ENCODE measurements at places on chromosomes 16 and 17. TPM values are rescaled to one million over a fixed set of nuclear protein-coding genes. Genes with fewer than 3 reads are reported as not detected.

PSMC5 gene
- 110 TPM for total RNA-seq

TMEM238L gene
- not detected for total RNA-seq

DCTPP1 gene
- 47.1 TPM for total RNA-seq

KRT33B gene
- not detected for total RNA-seq

PLEKHG4 gene
- total RNA-seq, result 1.8 TPM

ADAMTS18 gene
- 0.03 TPM for total RNA-seq

DNAI2 gene
- total RNA-seq, result not detected

GNAO1 gene
- 0.05 TPM for total RNA-seq

WFIKKN1 gene
- 0.14 TPM for total RNA-seq

ZDHHC1 gene
- total RNA-seq, result 2.6 TPM

PIK3R6 gene
- total RNA-seq, result not detected

LPO gene
- total RNA-seq, result not detected

- no peak for DNase-seq
These were observed 1847.5 kb downstream of the TP53TG3F start for GRCh38 chr16:35306915-35307314.

DNA sequence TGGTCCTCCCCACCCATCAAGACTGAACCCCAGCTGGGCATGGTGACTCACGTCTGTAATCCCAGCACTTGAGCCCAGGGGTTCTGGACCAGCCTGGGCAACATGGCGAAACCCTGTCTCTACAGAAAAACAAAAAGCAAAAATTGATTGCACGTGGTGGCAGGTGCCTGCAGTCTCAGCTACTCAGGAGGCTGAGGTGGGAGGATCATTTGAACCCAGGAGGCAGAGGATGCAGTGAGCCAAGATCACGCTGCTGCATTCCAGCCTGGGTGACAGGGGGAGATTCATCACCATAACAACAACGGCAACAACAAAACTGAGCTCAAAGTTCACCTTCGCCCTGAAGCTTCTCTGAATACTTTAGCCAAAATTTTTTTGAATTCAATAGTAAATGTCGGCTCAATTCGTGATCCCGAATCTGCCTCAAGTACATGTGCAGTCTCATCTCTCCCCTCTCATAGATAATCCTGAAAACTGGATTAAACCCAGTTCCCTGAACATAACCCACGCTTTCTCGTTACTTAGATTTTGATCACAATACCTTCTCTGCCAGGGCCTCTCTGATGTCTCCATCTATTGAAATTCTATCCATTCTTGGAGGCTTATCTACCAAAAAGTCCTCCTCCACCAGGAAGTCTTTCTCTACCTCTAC is 13.5 kb upstream of the MYH10 start:
- no peak for DNase-seq

DNA sequence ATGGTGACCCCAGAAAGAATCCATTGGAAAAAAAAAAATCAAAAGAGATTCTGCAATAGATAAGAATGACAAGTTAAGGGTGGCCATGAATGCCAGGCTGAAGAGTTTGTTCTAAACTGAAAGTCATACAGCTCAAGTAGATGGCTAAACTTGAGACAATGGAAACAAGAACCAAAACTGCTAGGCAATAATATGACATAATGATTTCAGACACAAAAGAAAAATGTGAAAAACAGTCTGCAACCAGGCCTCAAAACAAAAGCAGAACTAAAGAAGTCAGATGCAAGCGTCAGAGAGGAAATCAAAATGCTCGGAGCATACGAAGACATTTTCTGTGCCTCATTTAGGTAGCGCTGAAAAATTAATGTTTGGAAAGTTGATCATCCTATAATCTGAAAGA is 54.4 kb upstream of the YPEL2 start:
- no peak for DNase-seq

DNA sequence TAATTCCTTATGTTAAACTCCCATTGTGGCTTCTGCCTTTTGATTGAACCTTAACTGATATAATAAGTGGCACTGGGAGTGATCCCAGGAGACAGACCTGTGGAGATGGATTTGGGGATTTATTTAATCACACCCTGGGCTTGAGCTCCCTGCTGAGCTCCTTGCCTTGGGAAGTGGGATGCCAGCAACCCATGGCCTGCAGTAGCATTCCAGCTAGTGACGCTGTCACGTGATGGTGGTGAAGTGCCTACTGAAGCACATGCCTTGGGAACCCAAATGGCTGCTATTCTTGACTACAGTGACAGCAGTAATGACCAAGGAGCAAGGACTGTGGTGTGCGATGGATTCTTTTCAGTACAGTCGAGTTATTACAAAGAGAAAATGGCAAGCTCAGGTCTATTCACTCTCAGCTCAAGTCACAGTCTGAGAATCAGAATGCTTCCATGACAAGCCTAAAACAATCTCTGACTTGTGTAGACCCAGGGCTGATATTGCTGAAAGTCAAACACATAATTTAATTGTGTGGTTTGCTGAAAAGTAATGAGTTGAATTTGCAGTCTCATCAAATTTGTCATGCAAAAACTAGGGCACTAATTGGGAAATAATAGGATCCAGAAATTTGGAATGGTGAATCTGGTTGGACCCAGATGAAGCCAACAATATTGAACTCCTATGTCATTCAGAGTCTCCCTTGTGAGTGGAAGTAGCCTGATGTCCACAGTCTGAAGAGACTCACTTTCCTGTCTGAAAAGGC is 47.1 kb downstream of the BCL7C start:
- DNase-seq, result no peak

DNA sequence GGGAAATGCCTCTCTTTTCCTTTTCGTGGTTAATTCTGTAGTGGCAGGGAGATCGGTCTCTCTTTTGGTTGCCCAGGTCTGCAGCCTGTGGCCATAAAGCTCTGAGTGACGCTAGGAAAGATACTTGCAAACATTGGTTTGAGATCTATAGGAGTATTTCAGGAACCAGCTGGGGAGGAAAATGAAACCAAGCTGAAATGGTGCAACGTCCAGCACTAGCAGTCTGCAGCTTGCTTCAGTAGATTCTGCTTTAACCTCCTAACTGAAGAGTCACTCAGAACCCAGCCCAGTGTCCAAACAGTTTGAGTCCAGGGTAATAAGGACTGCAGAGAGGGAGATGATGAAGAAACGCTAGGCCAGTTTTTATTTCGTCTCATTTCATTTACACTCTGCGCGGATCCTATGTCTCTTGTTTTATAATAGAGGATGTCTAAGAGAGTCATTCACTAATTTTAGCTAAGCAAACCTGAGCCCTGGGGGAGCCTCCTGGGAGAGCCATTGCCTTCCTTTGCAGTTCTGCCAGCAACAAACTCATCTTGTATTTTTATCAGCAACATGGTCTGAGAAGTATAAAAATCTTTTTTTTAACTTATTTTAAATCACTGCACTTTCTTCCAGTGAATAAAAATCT is 12.0 kb downstream of the SP2 start:
- no peak for DNase-seq

GRCh38 chr17:62388856-62389255 is 8.5 kb downstream of the EFCAB3 start:
- DNase-seq, result no peak

GRCh38 chr17:76867578-76868175 is 527 bp upstream of the MGAT5B start:
- peak; percentile 87 for DNase-seq

DNA sequence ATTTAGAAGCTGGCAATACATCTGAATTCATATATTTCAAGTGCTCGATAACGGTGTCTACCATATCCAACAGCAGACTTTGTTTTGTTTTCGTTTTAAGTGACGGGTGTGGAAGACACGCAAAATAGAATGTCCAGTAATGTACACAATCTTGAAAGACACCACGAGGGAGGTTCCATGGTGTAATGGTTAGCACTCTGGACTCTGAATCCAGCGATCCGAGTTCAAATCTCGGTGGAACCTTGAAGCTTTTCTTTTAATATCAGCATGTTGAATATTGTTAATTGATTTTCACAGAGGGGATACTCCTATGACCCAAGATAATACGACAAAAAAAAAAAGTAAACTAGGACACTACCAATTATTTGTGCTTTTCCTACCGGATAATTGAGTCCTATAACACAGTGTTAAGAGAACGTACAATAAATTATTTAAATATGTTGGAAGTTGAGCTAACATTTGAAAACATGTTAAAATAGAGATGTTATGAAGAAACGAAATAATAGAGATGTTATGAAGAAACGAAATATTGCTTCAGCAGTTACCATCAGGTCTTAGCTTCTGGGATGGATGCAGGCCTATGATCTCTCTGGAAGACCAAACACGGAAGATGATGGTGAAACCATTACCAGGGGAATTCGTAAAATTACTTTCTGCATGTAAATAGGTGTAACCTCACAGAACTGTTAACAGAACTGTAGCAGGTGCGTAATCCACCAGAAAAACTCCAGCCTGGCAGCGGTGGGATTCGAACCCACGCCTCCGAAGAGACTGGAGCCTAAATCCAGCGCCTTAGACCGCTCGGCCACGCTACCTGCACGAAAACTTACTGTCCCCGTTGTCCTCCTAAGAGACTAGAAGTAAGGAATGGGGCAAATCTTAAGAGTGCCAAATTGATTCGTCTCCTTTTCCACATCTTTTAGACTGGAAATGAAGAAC is 1.5 kb upstream of the ALOXE3 start:
- DNase-seq, result peak; percentile 93

GRCh38 chr16:4172070-4172469 is 55.8 kb upstream of the ADCY9 start:
- no peak for DNase-seq

DNA sequence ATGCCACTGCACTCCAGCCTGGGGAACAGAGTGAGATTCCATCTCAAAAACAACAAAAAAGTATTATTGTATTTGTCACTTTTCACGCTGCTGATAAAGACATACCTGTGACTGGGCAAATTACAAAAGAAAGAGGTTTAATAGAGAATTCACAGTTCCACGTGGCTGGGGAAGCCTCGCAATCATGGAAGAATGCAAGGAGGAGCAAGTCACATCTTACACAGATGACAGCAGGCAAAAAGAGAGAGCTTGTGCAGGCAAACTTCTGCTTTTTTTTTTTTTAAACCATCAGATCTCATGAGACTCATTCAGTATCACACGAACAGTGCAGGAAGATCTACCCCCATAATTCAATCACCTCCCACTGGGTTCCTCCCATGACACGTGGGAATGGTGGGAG is 41.5 kb upstream of the ETV4 start:
- DNase-seq, result no peak

- peak; percentile 47 for DNase-seq
These were observed 77.2 kb upstream of the CLEC3A start for GRCh38 chr16:77945126-77945525.

- DNase-seq, result no peak
These were observed 44.7 kb downstream of the CDH1 start for GRCh38 chr16:68781784-68782183.

DNA sequence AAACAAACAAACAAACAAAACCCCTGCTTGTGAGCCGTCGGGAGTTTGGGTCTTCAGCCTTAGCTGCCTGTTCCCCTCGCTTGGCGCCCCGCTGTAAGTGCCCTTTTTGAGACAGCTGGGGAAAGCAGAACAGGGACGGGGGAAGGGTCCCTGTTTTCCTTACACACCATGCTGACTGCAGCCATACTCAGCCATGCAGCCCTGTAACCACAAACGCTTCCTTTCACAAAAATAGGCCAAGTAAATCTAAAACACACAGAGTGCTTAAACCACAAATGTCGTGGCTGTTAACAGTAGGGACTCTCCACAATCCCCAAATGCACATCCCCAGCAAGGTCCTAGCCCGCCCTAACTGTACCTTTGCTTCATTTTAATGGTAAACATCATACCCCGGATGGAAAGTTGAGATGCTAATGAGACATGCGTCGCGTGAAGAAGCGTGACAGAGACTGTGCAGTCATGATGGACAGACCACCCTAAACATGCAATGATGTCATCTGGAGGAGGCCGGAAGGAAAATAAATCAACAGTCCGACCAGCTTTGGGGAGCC is 129.9 kb downstream of the MGAT5B start:
- peak; percentile 7 for DNase-seq

- no peak for DNase-seq
These were observed 446.2 kb downstream of the XYLT1 start for GRCh38 chr16:17024514-17024913.

DNA sequence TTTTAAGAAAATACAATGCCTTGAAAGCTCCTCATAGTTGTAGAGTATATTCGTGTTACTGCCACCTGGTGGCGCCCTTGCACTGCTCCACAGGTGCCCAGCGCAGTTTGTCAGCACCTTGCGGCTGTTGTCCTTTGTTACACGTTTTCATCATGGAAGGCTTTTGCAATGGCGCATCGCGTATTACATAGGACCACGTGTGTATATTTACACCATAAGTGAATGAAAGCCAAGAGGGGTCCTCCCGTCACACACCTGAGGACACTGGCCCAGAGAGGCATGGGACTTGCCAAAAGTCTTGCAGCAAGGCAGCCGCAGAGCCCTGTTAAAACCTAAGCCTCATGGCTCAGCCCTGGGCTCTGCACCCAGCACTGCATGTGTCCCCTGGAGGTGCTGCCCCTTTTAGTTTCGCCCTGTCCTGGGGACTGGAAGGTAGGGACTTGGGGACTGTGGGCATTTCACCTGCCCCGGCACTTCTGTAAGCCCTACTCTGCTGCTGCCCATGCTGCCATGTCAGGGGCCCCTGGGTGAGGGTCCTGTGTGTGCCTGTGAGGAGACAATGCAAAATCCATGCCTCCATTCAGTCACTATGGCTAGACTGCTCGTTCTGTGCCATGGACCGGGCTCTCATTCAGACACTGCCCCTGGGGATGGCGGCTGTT is 24.3 kb downstream of the POLR3E start:
- DNase-seq, result peak; percentile 28

DNA sequence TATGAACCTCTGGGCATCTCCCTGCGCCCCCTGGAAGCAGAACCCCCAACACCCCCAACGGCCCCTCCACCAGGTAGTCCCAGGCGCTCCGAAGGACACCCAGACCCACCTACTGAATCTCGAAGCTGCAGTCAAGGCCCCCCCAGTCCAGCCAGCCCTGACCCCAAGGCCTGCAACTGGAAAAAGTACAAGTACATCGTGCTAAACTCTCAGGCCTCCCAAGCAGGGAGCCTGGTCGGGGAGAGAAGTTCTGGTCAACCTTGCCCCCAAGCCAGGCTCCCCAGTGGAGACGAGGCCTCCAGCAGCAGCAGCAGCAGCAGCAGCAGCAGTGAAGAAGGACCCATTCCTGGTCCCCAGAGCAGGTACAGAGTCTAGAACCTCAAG is 1.5 kb downstream of the BCL6B start:
- DNase-seq, result no peak

DNA sequence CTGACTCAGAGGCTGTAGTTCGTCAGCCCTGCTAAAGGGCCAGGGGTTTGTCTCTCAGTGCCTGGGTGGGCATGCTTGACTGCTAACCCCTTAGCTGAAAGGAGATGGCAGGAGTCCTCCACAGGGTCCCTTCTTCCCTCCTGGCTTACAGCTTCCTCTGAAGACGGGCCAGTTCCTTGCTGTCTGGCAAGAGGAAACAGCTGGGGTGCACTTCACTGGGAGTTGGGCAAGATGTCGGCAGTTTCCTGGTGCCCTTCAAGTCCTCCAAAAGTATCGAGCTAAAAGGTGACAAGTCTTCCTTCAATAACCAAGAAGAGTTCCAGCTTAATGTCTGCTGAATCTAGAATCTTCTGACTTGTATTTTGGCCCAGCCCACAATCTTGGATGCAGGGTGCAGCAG is 23.4 kb downstream of the NUP85 start:
- DNase-seq, result no peak
